ENCODE measurements at places on chromosomes 1 and 21.

DNA sequence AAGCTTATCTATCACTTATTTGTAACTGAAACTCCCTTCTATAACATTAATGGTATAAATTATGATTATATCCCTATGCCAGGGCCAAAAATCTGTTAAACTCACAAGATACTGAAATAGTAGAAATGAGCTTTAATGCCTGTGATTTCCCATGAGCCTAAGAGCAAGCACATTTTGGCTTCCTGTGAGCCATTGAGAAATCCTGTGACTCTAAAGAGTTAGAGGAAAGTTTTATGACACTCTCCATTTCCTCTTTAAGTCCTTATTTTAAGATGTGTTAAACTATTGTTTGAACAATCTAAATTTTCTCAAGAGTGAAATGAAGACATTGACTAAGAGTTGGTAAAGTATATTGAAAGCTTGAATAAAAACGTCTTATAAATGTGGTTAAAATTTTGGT lies 45.6 kb downstream of the SUCO start:
- no peak for DNase-seq

- DNase-seq = no peak
Observed at GRCh38 chr1:219188331-219188803, 14.7 kb downstream of the LYPLAL1 start.

DNA sequence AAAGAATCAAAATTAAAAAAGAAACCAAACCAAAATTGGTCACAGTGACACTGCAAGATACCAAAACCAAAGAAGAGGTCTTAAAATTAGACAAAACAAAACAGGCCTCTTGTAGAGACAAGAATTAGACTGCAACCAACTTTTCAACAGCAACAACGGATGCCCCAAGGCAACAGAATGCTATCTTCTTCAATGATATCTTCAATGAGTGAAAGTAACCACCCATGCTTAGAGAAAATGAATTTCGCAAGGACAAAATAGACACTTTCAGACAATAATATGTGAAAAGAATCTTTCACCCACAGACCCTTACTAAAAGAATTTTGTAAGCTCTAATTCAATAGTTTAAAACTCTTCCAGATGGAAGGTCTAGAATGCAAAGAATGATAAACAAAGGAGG lies 41.7 kb downstream of the USP48 start:
- no peak for DNase-seq

DNA sequence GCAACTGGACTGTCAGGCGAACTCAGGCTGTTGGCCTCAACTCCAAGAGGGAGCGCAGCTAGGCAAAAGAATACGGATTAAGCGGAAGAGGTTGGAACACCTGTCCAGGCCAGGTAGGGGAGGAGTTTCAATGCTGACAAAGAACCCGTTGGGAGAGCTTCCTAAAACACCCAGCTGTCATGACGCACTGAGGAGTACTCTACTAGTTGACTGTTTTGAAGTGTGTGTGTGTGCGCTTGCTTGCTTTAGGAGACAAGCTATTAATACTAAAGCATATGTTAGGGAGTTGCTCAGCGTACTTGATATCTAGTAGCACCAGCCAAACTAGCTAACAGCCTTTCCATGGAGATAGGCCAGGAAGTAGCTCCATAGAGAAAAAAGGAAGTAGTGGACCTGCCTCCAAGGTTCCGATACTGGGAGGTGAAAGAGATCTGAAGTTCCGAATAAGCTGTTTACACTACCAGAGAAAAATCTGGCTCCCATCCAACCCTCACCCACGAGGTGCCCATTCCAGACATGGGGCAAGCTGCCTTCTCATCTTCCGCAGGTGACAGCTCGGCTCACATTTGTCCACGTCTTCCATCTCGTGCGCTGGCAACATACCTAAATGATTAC lies 974 bp upstream of the FNBP1L start:
- DNase-seq = peak; percentile 68

DNA sequence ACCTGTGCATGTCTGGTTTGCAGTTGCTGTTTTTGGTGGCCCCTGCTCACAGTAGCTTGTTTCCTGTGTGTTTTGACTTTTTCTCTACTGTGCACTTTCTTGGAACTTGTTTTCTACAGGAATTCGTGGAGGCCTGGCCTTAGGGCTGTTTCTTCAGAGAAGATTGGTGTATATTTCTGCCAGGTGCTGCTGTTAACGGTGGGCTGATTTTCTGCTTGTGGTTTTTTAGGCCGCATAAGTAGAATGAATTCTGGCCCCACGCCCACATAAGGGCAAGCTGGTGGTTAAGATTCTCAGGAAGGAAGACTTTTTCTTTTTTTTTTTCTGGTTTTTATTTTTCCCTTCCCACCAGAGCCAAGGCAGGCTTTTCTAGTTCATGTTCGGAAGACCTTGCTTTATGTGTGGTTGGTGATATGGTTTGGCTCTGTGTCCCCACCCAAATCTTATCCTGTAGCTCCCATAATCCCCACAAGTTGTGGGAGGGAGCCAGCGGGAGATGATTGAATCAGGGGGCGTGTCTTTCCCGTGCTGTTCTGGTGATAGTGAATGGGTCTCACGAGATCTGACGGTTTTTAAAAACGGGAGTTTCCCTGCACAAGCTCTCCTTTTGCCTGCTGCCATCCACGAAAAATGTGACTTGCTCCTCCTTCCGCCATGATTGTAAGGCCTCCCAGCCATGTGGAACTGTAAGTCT lies 71.5 kb upstream of the DISP3 start:
- DNase-seq = no peak

DNA sequence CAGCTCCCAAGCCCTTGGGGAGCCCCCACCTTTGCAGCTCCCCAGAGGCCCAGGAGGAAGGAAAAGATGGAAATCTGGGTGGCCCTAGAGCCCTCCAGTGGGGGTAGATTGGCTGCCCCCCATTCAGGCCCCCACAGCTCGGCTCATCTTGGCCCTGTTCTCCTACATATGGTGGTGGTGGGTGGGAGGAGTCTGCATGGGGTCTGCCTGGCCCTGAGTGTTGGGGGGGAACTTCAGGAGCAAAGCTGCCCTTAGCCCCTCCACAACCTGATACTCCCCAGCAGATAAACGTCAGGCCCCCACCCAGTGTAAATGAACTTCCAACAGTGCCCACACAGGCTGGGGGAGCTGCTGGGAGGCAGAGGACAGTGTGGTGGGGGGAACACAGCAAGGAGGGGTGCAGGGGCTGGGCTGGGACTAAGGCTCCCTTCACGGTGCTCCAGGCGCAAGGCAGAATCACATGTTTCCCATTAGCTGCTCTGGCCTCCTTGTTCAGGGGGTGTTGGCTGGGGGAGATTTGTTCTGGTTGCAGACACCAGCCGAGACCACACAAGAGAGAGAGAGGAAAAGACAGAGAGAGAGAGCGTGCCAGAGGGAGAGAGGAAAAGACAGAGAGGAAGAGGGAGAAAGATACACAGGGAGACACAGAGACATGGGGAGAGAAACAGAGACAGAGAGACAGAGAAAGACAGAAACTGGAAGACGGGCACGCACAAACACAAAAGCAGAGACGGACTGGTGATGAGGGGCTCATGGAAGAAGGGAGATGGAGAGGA lies 42.6 kb downstream of the AHDC1 start:
- DNase-seq = no peak

- no peak for DNase-seq
Observed at GRCh38 chr1:98662356-98662670, 792 bp downstream of the SNX7 start.

- no peak for DNase-seq
Observed at GRCh38 chr1:243488459-243489157, 232.8 kb downstream of the SDCCAG8 start.

DNA sequence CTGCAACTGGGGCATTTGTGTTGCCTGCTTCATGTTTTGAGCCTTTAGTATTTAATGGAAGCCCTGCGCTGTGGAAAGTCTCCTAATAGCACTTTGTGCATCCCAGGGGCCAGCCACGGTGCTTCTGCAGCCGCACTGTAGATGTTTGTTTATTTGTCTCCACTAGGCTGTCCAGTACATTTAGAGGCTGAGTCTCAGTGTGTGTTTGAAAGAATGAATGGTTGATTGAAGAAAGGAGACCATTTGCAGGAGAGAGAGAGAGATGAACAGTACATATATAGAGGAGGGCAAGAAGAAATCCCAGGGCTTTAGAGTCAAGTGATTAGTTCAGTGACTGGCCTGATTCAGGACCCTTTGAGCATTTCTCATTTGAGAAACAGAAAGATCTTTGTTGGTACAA lies 33.9 kb downstream of the MPZL1 start:
- DNase-seq = no peak

DNA sequence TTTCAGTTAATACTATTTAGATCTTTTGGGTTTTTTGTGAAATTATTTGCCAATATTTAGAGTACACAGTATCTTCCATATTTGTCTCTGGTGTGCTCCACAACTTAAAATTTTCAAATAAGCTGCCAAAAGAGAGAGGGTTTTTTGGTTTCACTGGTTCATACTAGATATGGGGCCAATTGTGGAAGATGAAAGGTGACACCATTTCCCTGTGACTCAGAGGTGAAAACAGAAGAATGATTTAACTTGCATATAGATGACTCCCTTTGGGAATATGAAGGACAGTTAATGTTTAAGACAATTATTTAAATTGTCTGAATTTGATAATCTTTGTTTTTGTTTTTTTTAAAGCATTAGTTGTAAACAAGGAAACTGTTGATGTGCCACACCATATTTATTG lies 37.5 kb downstream of the IVNS1ABP start:
- no peak for DNase-seq

DNA sequence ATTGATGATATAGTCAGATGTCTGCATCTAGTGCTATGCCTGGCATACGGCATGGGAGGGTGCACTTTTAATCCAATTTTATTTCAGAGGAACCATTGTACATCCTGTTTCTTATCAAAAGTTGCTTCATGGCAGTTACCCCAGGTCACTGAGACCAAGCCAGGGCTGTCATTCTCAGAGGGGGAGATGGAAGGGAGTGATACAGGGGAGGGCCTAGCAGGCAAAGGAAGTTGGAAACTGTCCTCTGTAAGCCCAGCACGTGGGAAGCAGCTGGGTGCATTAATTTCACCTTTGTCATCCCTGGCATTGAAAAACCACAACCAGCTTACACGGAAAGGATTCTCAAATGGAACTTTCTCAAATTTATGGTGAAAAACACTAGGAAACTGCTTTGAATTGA lies 458.7 kb upstream of the ADAMTS5 start:
- DNase-seq = no peak

DNA sequence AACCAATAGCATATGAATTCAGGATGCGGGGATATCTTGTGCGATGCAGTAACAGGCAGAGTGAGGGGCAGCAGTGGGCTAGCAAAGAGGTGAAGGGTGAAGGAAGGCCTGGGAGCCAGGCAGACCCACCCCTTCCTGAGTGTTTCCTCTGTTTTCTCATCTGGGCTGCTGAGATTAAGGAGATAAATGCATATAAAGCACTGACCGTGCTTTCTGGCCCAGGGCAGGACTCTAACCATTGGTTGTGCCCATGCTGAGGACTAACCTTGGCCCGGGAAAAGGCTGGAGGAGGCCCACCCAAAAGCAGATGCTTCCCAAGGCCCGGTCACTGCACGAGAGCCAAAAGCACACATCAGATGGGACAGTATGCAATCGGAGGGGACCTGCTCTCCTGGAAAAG lies 87.6 kb downstream of the PSMG1 start:
- DNase-seq = no peak

GRCh38 chr1:76055987-76056386 lies 18.6 kb upstream of the ST6GALNAC3 start:
- no peak for DNase-seq

GRCh38 chr1:37797750-37798345 lies 4.2 kb downstream of the MANEAL start:
- no peak for DNase-seq

- DNase-seq = no peak
Observed at GRCh38 chr1:239418681-239419080, 32.3 kb downstream of the CHRM3 start.

DNA sequence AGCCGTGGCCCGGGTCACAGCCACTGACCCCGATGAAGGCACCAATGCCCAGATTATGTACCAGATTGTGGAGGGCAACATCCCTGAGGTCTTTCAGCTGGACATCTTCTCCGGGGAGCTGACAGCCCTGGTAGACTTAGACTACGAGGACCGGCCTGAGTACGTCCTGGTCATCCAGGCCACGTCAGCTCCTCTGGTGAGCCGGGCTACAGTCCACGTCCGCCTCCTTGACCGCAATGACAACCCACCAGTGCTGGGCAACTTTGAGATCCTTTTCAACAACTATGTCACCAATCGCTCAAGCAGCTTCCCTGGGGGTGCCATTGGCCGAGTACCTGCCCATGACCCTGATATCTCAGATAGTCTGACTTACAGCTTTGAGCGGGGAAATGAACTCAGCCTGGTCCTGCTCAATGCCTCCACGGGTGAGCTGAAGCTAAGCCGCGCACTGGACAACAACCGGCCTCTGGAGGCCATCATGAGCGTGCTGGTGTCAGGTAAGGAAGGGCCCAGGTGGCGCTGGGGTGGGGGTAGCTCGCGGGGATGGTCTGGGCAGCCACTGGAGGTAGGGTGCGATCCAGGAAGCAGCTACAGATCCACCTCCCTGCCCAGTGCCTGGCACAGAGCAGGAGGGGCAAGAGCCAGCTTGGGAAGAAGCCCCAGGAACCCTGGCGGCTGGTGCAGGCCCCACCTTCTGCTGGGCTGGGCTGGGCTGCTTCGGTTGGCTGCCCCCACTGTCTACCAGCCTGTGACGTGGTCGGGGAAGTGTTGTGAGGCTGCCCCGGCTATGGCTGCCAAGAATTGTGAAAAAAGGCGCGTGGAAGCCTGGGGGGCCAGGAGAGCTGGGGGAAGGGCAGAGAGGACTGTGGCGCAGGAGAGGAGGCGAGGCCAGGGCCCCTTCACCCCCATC lies 3.8 kb downstream of the CELSR2 start:
- DNase-seq = no peak

DNA sequence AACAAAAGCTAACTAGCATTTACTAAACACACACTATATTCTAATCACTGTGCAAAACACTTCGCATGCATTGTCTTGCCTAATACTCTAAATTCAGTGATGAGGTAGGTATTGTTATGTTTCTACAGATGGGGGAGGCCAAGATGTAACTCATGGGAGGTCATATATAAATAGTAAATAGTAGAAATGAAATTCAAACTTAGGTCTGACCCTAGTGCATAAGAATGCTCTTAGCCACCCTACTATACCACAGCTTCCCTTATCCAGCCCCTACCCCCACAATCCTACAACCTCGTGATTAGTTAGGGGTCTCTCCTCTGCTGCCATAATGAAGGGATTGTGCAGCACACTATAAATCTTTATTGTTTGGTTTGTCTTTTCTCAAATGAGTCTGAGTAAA lies 3.3 kb downstream of the PFDN2 start:
- no peak for DNase-seq

GRCh38 chr1:85047472-85048295 lies 616 bp downstream of the MCOLN3 start:
- DNase-seq = no peak

- no peak for DNase-seq
Observed at GRCh38 chr1:17745479-17745955, 9.6 kb upstream of the ACTL8 start.
